ENCODE measurements at places on chromosomes 4 and X. TPM values are rescaled to one million over a fixed set of nuclear protein-coding genes. Genes with fewer than 3 reads are reported as not detected.

The PRRG3 gene
- 10.3 TPM for polyA plus RNA-seq

The ZAR1 gene
- polyA plus RNA-seq: not detected

The GLRA2 gene
- 49.6 TPM for polyA plus RNA-seq

The NALF2 gene
- 9.5 TPM for polyA plus RNA-seq

The CT55 gene
- 0.78 TPM for polyA plus RNA-seq

The DCTD gene
- polyA plus RNA-seq: 62.0 TPM

The SULT1E1 gene
- polyA plus RNA-seq: 33.4 TPM

The CDS1 gene
- 18.0 TPM for polyA plus RNA-seq

The ENPP6 gene
- polyA plus RNA-seq: 32.8 TPM

The OTUD4 gene
- polyA plus RNA-seq: 23.1 TPM

The KLF8 gene
- 9.0 TPM for polyA plus RNA-seq

The DRP2 gene
- 9.8 TPM for polyA plus RNA-seq

The CCNB3 gene
- polyA plus RNA-seq: 1.0 TPM

The MRPS18C gene
- polyA plus RNA-seq: 64.7 TPM

The MND1 gene
- 10.5 TPM for polyA plus RNA-seq

The ADGRG2 gene
- polyA plus RNA-seq: 4.5 TPM

The CPZ gene
- polyA plus RNA-seq: 11.9 TPM

The H2BW2 gene
- 1.6 TPM for polyA plus RNA-seq

The YY2 gene
- 2.1 TPM for polyA plus RNA-seq

The ALG13 gene
- polyA plus RNA-seq: 55.9 TPM

The AFP gene
- polyA plus RNA-seq: 8.4 TPM

The TFDP3 gene
- not detected for polyA plus RNA-seq

The SH2D1A gene
- polyA plus RNA-seq: 0.15 TPM

The IL3RA gene
- 30.0 TPM for polyA plus RNA-seq

The IL9R gene
- 0.47 TPM for polyA plus RNA-seq

The FAM193A gene
- 34.5 TPM for polyA plus RNA-seq

The MAGEA10 gene
- 0.06 TPM for polyA plus RNA-seq

The CHM gene
- polyA plus RNA-seq: 20.2 TPM

The PNMA5 gene
- polyA plus RNA-seq: 4.9 TPM

The SLIT2 gene
- 71.1 TPM for polyA plus RNA-seq

The MAGEB5 gene
- polyA plus RNA-seq: not detected

The ADAM29 gene
- 3.9 TPM for polyA plus RNA-seq

The BMP3 gene
- 2.9 TPM for polyA plus RNA-seq

The WFS1 gene
- polyA plus RNA-seq: 36.5 TPM

The NDST3 gene
- polyA plus RNA-seq: 11.4 TPM

The LIMCH1 gene
- 56.1 TPM for polyA plus RNA-seq

The SSX4 gene
- polyA plus RNA-seq: not detected

The TKTL2 gene
- polyA plus RNA-seq: 0.39 TPM

The MAGEE2 gene
- 3.5 TPM for polyA plus RNA-seq

The CNKSR2 gene
- 14.1 TPM for polyA plus RNA-seq

The C4orf54 gene
- 0.05 TPM for polyA plus RNA-seq

The ERAS gene
- 0.78 TPM for polyA plus RNA-seq

The PRPS1 gene
- polyA plus RNA-seq: 59.3 TPM

The ZDHHC15 gene
- 9.1 TPM for polyA plus RNA-seq

The TRPC5OS gene
- polyA plus RNA-seq: 0.12 TPM

The S100P gene
- 0.60 TPM for polyA plus RNA-seq

The ADH1A gene
- polyA plus RNA-seq: not detected

The GIMD1 gene
- not detected for polyA plus RNA-seq

The RS1 gene
- polyA plus RNA-seq: 0.33 TPM

The G3BP2 gene
- 135 TPM for polyA plus RNA-seq

The EDNRA gene
- polyA plus RNA-seq: 15.2 TPM

The JCHAIN gene
- not detected for polyA plus RNA-seq

The COX7B2 gene
- not detected for polyA plus RNA-seq

The RNF212 gene
- 12.6 TPM for polyA plus RNA-seq

The CCKAR gene
- 0.89 TPM for polyA plus RNA-seq

The FATE1 gene
- polyA plus RNA-seq: 0.15 TPM

The RAPGEF2 gene
- polyA plus RNA-seq: 53.6 TPM

The PNMA6F gene
- polyA plus RNA-seq: 7.4 TPM
